Vagina (tissue), 2 donors: ENCODE measurements at places on chromosomes 4 and X.

- no peak for DNase-seq
These were observed 128.4 kb downstream of the KLHL34 start for GRCh38 chrX:21529771-21530170.

DNA sequence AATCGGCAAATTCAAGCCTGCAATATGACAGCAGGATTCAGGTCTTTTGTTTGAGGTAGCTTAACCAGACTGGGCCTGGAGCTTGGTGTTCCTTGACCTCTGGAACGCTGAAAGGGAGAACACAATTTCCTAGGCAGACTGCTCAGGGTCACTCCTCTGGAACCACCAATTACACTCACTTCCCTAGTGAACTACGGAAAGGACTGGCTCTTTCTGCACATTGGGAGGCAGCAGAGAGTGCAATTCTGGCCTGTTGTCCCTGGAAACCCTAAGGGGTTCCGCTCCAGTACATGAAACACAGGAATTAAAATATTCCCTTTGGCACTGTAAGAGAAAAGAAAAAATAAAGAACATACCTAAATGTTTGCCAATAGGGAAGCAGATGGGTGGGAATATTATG lies 58.6 kb downstream of the GPC3 start:
- DNase-seq = no peak

DNA sequence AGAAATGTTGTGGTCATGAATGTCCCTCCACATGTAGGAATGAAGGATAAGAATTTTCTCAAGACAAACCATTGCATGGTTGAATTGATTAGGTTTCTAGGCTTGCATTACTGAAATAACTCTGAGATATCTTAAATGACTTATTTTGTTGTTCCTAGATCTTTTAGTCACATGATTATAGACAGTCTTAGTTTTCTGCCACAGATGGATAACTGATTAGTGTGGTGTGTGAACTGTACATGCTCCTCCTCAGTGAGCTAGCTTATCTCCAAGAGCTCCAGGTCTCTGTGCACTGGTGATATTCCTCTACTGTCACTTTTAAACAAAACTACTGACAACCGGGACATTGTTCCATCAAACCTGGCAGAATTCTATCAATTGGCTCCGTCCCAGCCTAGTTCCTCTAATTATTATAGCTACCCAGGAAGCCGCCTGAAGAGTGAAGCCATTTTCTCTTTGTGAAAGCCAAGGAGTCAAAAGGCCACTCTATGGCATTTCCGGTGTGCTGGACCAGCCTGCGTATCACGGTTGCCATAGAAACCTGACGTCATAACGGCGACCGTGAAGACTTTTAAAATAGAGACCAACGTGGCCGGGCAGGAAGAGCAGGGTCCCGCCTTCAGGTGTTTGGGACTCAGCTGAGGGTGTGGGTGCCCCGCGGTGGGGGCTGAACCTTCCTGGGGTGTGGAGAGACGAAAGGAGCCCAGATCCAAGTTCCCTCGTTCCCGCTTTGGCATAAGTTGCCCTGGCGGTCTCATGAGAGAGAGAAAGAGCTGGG lies 28.1 kb downstream of the BEX3 start:
- DNase-seq = no peak

DNA sequence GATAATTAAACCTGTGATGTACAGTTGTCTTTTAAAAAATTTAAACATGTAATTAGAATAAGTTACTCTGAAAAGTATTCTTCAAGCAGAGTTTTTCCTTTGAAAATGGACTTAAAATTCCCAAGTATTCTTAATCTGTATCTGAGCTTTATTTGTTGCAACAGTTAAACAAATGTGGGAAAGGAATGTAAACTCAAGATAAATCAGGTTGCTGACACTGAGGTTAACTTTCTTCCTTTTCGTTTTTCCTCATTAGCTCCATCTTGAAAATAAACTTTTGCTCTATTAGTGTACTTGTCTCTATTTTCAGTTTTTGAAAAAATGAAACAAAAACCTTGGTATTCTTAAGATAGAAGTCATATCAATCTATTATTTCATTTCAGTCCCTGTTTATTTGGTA lies 144.5 kb upstream of the BMPR1B start:
- no peak for DNase-seq

DNA sequence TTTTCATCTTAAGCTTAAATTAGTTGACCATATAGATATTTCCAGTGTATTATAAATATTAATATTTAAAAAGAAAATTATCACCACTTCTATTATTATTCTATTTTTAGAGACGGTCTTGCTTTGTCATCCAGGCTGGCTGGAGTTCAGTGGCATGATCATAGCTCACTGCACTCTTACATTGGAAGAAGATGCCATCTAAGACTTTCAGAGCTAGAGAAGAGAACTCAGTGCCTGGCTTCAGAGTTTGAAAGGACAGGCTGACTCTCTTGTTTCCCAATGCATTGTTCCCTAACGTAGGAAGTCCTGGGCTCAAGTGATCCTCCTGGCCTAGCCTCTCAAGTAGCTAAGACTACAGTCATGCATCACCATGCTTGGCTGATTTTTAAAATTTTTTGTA lies 75.9 kb downstream of the FIP1L1 start:
- DNase-seq = no peak

DNA sequence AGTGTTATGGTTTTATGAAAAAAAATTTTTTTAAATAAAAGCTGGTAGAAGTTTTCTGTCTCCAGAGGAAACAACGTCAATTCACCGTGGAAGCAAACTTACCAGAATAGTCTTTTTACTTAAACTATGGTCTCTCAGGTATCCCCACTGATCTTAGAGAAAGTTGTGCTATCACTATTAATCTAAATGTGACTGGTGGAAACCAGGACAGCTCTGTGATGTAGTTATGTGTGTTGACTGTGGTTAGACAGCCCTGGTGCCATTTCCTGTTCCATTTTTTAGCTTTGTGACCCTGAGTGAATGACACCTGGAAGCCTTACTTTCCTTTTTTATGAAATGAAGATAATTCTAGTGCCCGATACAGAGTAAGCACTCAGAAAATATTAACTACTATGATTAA lies 111.8 kb upstream of the HUWE1 start:
- no peak for DNase-seq

- no peak for DNase-seq
These were observed 8.7 kb downstream of the SMARCAD1 start for GRCh38 chr4:94216394-94216793.

- DNase-seq = no peak
These were observed 137.8 kb upstream of the SLC4A4 start for GRCh38 chr4:71201057-71201456.

- DNase-seq = no peak
These were observed 17.4 kb downstream of the ATP5ME start for GRCh38 chr4:656436-657337.

DNA sequence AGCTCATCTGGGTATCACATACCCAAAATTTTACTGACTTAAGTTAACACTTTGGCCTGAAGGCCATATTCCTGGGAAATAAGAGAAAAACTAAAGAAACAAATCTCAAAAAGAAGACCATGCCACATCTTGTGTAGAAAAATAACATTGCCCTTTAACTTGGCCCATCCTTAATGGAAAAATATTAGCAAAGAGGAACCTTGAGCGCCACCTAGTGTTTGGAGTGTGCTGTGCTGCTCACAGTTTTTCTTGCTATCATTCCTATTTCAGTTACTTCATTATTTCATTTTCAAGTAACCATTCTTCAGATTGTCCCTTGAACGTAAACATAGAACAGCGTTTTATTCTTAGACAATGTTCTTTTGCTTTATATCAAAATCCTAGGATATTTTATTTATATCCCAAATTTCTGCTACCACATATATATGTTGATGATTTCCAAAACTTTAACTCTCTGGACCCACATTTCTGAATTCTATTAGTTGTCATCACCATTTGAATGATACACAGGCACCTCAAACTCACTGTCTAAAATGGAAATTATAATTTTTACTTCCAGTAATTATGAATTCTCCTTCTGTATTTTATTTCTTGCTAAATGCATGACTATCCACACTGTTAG lies 999.0 kb upstream of the ADGRL3 start:
- no peak for DNase-seq

DNA sequence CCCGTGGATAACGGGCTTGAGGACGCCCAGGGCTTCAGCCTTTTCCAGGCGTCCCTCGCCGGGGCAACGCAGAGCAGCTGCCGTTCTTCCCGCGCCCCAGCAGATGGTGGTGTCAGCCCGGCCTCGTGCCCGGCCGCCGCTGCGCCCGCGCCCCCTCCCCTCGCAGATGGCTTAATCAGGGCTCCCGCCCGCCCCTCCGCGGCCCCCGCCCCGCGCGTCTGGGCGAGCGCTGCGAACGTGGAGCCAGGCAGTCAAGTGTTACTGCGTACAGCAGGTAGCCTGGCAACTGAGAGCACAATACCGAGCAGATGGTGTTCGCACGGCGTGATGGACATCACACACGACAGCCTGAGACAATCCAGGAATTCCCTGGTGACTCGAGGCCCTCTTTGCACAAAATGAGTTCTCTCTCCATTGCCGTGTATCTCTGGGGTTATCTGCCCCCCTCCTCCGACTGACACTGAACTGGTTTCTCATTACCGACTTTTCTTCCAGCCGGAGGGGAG lies 69.3 kb downstream of the MGST2 start:
- DNase-seq = no peak

DNA sequence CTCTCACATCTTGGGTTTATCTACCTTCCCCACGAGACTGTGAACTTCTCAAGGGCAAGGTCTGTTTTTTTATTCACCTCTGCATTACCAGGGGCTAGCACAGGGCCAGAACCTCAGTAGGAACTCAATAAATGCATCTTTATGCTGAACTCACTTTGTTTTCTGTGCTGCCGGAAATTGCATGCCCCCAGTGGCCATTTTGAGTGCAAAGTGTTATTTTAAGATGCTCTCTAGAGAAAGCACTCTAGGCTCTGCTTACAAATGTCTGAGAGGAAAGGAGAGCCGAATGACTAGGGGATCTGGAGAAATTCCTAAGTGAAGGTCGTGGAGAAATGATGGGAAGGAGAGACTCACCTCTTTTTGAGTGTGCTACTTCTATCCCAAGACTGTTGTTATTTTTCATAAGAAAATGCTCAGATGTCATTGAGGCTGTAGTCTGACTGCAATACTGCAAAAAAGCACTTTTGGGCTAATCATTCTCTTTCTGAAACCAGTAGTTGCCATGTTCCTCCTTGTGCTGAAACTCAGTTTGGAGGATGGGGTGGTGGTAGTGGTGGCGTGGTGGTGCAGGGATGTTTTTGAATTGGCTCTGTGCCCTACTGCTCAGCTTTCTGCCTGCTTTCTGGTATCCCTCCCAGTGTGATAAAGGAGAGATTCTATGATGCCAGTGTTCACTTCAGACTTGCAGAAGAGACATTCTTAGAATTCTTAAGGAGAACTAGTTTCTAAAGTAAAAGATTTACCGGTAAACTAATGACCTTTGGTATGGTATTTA lies 41.3 kb downstream of the DOCK11 start:
- no peak for DNase-seq

DNA sequence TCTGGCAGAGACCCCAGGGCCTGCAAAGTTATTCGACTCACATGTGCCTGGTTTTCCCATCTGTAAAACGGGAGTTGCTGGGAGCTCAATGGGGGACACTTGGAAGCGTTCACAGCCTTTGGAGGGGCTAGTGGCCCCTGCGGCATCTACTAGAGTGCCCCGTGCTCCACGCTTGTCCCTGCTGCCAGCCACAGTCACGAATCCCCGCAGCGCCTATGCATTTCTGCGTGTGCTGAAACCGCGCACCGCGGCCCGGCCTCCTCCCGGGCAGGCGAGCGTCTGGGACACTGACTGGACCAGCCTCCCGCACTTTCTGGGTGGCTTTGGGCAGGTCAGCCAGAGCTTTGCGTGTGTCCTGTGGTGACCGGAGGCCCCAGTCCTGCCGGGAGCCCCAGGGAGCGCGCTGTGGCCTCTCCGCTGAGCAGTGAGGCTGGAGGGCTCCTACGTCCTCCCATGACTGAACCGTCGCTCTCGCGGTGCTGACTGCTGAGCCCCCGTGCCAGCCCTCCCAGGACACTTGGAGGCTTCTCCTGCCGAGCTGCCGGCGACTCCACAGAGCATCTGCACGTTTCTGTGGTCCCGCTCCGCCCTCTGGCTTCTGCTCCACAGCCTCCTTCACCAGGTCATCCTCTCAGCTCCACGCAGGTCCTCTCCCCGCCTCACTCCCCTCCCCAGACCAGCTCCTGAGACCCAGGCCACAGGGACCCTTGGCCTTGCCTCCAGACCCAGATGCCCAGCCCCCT lies 36.3 kb downstream of the PIGG start:
- DNase-seq = no peak

DNA sequence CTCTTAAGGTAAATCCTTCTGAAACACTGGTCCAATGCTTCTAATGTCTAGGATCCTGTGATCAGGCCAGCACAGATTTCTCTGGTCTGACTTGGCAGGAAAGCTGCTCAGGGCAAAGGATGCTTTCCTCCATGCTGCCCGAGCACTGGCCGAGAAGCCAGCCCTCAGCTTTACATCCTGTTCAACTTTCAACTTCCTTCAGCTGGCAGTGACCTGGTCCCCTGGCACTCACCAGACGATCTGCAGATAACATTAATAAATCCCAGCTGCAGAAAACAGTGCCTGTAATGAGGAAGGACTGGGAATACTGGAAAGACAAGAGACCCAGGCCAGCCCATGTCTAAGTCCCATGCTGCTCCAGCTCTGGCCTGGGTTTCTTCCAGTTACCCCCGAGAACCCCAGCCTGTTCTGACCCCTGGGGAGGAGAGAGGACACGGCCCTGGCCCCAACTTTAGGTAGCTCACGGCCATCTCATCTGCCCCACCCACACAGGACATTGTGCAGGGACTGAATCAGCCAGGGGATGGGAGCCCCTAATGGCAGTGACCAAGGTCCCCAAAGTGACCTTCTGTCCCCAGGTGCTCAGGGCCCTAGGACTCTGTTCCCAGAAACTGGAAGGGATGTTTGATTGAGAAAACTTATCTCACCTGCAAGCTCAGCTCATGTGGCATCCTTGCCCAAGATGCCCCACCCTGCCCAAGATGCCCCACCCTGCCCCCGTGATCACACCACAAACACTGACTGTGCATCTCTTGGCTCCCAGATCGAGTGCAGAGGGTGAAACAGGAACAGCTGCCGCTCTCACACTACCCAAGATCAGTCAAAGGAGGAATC lies 28.0 kb downstream of the JAKMIP1 start:
- no peak for DNase-seq

DNA sequence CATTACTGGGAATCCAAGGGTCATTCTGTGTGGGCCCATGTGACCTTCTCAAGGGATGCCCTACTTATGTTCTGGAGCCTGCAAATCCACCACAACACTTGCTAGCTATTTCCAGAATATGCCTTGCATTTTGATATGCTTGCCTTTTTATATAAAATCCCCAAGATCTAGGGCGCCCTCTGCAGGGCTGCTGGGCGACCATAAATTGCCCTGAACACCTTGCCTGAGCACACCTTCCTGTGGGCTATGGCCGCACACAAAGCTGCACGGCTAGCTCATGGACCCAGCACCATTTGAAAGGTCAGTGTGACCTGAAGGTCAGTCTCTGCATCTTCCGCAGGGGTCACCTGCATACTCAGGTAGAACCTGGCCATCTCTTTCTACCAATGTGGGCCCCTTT lies 311.7 kb downstream of the NLGN4X start:
- DNase-seq = no peak

GRCh38 chr4:4284827-4285618 lies 4.9 kb downstream of the LYAR start:
- no peak for DNase-seq

GRCh38 chrX:118346258-118347094 lies 570 bp downstream of the WDR44 start:
- DNase-seq = no peak

GRCh38 chr4:11910812-11911211 lies 482.1 kb upstream of the HS3ST1 start:
- DNase-seq = no peak

GRCh38 chr4:41215969-41216293 lies 1.6 kb upstream of the APBB2 start:
- no peak for DNase-seq
